ENCODE measurements at places on chromosomes 4 and X. TPM values are rescaled to one million over a fixed set of nuclear protein-coding genes. Genes with fewer than 3 reads are reported as not detected.

Gene FOXR2
- not detected for polyA plus RNA-seq

DNA sequence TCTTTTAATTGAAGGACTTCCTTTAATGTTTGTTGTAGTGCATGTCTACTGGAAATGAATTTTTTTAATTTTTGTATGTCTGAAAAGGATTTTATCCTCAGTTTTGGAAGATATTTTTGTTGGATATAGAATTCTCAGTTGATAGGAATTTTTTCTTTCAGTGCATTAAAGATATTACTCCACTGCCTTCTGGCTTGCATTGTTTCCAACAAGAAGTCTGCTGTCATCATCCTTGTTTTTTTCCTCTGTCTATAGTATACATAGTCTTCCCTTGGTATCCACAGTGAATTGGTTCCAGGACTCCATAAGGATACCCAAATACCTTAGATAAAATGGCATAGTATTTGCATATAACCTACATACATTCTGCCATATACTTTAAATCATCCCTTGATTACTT lies 33.5 kb downstream of the SCD5 start:
- no peak for DNase-seq

GRCh38 chr4:135724421-135724820 lies 1522.8 kb upstream of the PABPC4L start:
- no peak for DNase-seq

GRCh38 chr4:142408003-142408441 lies 438.1 kb downstream of the INPP4B start:
- DNase-seq: no peak
